ENCODE measurements at places on chromosomes 2 and 18. TPM values are rescaled to one million over a fixed set of nuclear protein-coding genes. Genes with fewer than 3 reads are reported as not detected.

- no peak overlapping the region for H3K27ac ChIP-seq
- no peak for DNase-seq
- no peaks in the 10 kb centered on the region for H3K27me3 ChIP-seq
- H3K4me3 ChIP-seq, result no peak overlapping the region
- H3K4me1 ChIP-seq, result no peaks in the 10 kb centered on the region
Measured at GRCh38 chr18:765764-766549, 46.1 kb downstream of the YES1 start.

- H3K4me1 ChIP-seq, result no peaks in the 10 kb centered on the region
- H3K27me3 ChIP-seq, result no peaks in the 10 kb centered on the region
- no peaks in the 10 kb centered on the region for H3K36me3 ChIP-seq
- no peak for DNase-seq
- no peak overlapping the region for H3K4me3 ChIP-seq
Measured at GRCh38 chr2:48127612-48128191, 221.4 kb upstream of the FBXO11 start.

- no peak overlapping the region for H3K4me3 ChIP-seq
- DNase-seq, result no peak
- no peaks in the 10 kb centered on the region for H3K36me3 ChIP-seq
Measured at GRCh38 chr18:3148930-3149535, 70.7 kb downstream of the MYOM1 start.

GRCh38 chr2:143505542-143505941, 376.3 kb downstream of the ARHGAP15 start:
- DNase-seq, result no peak
- H3K27me3 ChIP-seq, result no peaks in the 10 kb centered on the region
- H3K36me3 ChIP-seq, result no peaks in the 10 kb centered on the region
- H3K4me1 ChIP-seq, result no peaks in the 10 kb centered on the region
- H3K27ac ChIP-seq, result no peak overlapping the region

DNA sequence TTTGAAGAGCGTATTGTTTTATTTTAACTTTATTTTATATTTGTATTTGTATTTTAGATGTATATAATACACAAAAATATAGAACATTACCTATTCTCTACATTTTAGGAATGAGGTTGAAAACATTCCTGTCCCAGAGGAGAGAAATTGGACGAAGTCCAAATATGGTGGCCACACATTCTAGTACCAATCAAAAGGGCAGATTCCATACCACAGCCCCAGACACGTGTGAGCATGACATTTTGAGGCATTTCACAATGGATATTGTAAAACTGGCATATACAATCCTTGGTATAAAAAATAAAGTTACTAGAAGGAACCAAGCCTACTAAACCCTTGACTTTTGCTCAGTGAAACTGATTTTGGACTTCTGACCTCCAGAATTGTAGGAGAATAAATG, 50.6 kb downstream of the C2orf76 start:
- no peaks in the 10 kb centered on the region for H3K36me3 ChIP-seq
- no peak overlapping the region for H3K4me3 ChIP-seq
- H3K4me1 ChIP-seq, result no peaks in the 10 kb centered on the region
- no peak for DNase-seq
- no peaks in the 10 kb centered on the region for H3K27me3 ChIP-seq
- H3K27ac ChIP-seq, result no peak overlapping the region

Gene SCYGR4
- not detected for total RNA-seq

Gene SP140
- total RNA-seq, result 4.8 TPM

Gene ABCB11
- total RNA-seq, result not detected

Gene TYMS
- 39.6 TPM for total RNA-seq

Gene EMILIN1
- total RNA-seq, result 161 TPM

Gene CCBE1
- total RNA-seq, result 16.0 TPM
